DND-41 (cell line): ENCODE measurements at places on chromosomes 3 and 15.
A peak's percentile ranks its signal among the peaks of the same experiment; 100 is the strongest.

DNA sequence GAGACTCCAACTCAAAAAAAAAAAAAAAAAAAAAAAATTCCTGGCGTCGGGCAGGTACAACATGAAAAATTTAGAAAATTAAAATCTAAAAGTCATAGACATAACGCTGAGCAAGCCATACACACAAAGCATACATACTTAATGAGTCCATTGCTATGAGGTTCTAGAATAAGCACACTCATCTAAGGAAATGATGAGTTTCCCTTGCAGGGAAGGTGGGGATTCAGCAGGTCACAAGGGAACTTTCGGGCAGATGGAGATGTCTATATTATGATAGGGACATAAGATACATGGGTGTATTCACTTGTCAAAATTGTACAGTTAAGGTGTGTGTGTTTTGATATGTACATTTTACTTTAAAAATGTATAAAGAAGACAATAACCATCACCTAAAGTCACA, 120.2 kb upstream of the LIPC start:
- H3K4me1 ChIP-seq: peaks cover 17% of the 10 kb centered on the region
- no peak overlapping the region for H3K4me3 ChIP-seq
- no peak overlapping the region for H3K27ac ChIP-seq
- DNase-seq: no peak

GRCh38 chr3:29026286-29026685, 254.6 kb upstream of the RBMS3 start:
- no peak for DNase-seq
- no peak overlapping the region for H3K27ac ChIP-seq
- no peak overlapping the region for H3K4me3 ChIP-seq
- H3K4me1 ChIP-seq: no peaks in the 10 kb centered on the region
- no peaks in the 10 kb centered on the region for H3K36me3 ChIP-seq
- H3K27me3 ChIP-seq: no peaks in the 10 kb centered on the region

GRCh38 chr15:40782609-40783227, 12.9 kb downstream of the C15orf62 start:
- peak; percentile 69 for DNase-seq
- no peak overlapping the region for H3K27ac ChIP-seq
- H3K4me3 ChIP-seq: no peak overlapping the region
- H3K4me1 ChIP-seq: peaks cover 16% of the 10 kb centered on the region

GRCh38 chr3:63972987-63973386, 50.3 kb downstream of the PSMD6 start:
- H3K4me1 ChIP-seq: peaks cover 24% of the 10 kb centered on the region
- H3K36me3 ChIP-seq: peaks cover 31% of the 10 kb centered on the region
- no peak overlapping the region for H3K4me3 ChIP-seq
- no peak overlapping the region for H3K27ac ChIP-seq

DNA sequence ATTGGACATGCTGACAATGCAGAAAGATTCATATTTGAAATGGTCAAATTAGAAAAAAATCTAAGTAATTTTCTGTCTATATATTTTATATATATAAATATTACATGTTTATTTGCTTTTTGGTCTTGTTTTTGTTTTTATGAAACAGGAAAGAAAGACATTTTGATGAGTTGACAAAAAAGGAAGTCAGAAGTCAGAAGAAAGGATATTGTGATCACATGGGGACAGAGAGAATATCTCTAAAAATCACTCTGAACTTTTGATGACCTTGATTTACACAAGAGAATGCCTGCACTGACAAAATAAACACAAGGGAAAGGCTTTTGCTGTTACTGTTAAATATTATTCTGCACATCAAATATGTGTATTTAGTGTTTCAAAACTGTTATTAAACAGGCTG, 811.2 kb downstream of the SI start:
- DNase-seq: no peak
- no peaks in the 10 kb centered on the region for H3K36me3 ChIP-seq
- H3K27ac ChIP-seq: no peak overlapping the region
- H3K4me1 ChIP-seq: no peaks in the 10 kb centered on the region

GRCh38 chr15:41438206-41438605, 21.3 kb downstream of the RTF1 start:
- DNase-seq: no peak
- no peaks in the 10 kb centered on the region for H3K27me3 ChIP-seq
- H3K27ac ChIP-seq: no peak overlapping the region
- no peak overlapping the region for H3K4me3 ChIP-seq
- peaks cover 3% of the 10 kb centered on the region; the same call in 1 of the 2 replicates for H3K4me1 ChIP-seq

DNA sequence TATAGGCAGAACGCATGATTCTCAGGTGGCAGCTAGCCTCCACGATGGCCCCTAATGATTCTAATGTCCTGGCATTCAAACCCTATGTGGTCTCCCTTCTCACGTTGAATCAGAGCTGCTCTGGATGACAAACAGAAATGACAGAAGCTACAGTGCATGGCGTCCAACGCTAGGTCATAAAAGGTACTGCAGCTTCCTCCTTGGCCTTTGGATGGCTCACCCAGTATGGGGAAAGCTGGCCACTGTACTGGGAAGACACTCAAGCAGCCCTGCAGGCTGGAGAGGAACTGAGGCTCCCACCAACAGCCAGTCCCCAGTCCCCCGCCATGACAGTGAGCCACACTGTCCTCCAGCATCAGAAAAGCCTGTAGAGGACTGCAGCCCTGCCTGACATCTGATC, 286.3 kb downstream of the FAM43A start:
- H3K4me3 ChIP-seq: no peak overlapping the region
- H3K27me3 ChIP-seq: peaks cover 4% of the 10 kb centered on the region
- H3K27ac ChIP-seq: no peak overlapping the region
- no peak for DNase-seq
- no peaks in the 10 kb centered on the region for H3K4me1 ChIP-seq
- no peaks in the 10 kb centered on the region for H3K36me3 ChIP-seq

- H3K36me3 ChIP-seq: no peaks in the 10 kb centered on the region
- H3K27ac ChIP-seq: no peak overlapping the region
- H3K27me3 ChIP-seq: peaks cover 44% of the 10 kb centered on the region
Measured at GRCh38 chr3:123385001-123385401, 63.9 kb downstream of the ADCY5 start.

- no peaks in the 10 kb centered on the region for H3K27me3 ChIP-seq
- H3K27ac ChIP-seq: no peak overlapping the region
- H3K4me3 ChIP-seq: no peak overlapping the region
- no peaks in the 10 kb centered on the region for H3K36me3 ChIP-seq
Measured at GRCh38 chr3:35064761-35065160, 574.6 kb upstream of the ARPP21 start.

DNA sequence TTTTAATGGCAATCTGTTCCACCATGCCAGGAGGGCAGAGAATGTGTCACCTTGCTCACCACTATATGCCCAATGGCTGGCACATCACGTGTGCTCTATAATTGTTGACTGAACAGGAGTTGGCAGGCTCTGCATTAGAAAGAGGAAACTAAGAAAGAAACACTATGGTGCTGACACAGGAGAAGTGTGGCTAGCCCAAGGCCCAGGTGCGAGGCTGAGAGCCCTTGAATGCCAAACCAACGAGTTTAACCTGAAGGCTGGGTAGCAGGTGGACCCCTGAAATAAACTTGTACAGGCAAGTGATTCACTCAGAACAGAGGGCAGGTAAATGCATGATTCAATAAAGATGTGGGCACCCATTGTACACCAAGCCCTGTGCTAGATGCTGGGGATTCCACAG, 2.4 kb downstream of the CHCHD4 start:
- no peak overlapping the region for H3K27ac ChIP-seq
- H3K36me3 ChIP-seq: peaks cover 43% of the 10 kb centered on the region
- DNase-seq: no peak

DNA sequence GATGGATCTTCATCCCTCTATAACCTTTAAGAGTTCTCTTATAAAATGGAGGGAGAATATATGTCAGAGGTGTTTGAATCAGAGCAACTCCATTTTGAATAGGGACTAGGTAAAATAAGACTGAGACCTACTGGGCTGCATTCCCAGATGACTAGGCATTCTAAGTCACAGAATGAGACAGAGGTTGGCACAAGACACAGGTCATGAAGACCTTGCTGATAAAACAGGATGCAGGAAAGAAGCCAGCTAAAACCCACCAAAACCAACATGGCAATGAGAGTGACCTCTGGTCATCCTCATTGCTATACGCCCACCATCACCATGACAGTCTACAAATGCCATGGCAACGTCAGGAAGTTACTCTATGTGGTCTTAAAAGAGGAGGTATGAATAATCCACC, 211.0 kb downstream of the GBE1 start:
- DNase-seq: no peak
- 0 out of 2 replicates have a peak, but pooled peaks cover 1% of the 10 kb centered on the region for H3K4me1 ChIP-seq
- H3K36me3 ChIP-seq: peaks cover 83% of the 10 kb centered on the region

DNA sequence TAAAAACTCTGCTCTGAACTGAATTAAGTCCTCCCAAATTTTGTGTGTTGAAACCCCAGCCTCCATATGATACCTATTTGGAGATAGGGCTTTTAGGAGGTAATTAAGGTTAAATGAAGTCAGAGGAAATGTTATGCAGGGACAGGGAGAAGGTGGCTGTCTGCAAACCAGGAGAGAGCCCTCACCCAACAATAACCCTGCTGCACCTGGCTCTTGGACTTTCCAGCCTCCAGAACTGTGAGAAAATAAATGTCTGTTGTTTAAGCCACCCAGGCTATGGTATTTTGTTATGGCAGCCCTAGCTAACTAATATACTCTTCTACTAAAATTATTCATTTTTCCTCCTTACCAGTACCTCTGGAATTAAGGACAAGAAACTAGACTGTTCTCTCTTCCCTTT, 79.5 kb downstream of the MEIS2 start:
- H3K27ac ChIP-seq: no peak overlapping the region
- DNase-seq: no peak
- H3K27me3 ChIP-seq: no peaks in the 10 kb centered on the region
- H3K4me1 ChIP-seq: no peaks in the 10 kb centered on the region

DNA sequence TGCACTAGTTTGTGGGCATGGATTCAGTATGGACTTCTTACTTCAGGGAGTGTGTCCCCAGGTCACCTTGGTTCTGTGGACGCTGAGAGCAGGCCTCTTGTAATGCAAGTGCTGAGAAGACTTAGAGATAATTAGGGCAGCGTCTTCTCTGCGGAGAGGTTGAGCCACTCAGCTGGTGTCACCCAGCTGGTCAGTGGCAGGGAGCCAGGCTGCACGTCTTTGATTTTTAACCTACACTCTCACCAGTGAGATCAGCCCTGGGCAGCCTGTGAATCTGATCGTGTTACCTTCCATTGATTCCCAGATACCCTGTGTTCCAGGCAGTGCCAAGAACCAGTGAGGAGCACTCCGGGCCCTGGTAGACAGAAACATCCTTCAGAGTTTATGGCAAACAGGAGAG, 92.6 kb downstream of the SLCO3A1 start:
- no peak overlapping the region for H3K4me3 ChIP-seq
- H3K27ac ChIP-seq: no peak overlapping the region
- H3K36me3 ChIP-seq: no peaks in the 10 kb centered on the region

DNA sequence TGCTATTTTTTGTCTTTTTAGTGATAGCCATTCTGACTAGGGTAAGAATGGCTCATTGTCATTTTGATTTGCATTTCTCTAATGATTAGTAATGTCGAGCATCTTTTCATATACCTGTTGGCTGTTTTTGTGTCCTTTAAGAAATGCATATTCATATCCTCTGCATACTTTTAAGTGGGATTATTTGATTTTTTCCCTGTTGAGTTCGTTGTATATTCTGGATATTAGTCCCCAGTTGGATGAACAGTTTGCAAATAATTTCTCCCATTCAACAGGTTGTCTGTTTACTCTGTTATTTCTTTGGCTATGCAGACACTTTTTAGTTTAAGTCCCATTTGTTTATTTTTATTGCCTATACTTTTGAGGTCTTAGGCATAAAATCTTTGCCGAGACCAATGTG, 30.6 kb downstream of the ASB14 start:
- H3K4me3 ChIP-seq: no peak overlapping the region
- DNase-seq: no peak
- no peaks in the 10 kb centered on the region for H3K27me3 ChIP-seq
- no peak overlapping the region for H3K27ac ChIP-seq
- no peaks in the 10 kb centered on the region for H3K4me1 ChIP-seq

DNA sequence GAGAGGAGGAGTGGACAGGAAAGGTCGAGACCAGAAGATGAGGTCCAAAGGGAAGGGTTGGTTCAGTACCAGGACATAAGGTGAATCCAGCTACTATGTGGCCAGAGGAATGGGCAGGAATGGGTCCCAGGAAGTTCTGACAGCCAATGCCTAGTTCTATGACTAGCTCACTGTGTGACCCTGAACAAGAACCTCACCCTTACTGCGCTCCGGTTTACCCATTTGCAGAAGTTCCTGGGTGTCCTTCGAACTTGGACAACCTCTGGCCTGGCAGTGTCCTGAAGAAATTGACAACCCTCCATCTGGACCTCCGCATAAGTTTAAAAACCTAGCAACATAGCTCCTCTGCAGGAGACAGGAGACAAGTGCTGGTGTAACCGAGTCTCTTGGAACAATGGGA, 12.2 kb upstream of the PSTPIP1 start:
- DNase-seq: no peak
- no peak overlapping the region for H3K4me3 ChIP-seq
- H3K4me1 ChIP-seq: no peaks in the 10 kb centered on the region
- H3K36me3 ChIP-seq: no peaks in the 10 kb centered on the region
- no peaks in the 10 kb centered on the region for H3K27me3 ChIP-seq

DNA sequence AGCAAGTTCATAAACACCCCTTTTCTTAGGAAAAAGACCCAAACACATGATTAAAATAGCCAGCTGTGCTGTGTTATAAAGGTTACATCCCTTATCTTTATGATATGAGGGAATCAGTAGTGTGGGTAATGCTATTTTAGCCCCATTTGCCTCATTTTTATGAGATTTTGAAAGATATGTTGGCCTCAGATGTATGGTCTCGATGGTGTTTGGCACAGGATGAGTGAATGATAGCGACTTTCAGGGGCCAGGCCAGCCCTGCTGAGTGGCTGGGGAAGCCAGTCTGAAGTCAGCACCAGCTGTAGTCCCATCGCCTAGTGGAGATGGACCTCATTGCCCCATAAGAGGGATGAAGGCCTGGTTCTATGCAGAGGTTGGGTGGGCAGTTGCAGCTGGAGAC, 105.0 kb upstream of the HACD2 start:
- H3K36me3 ChIP-seq: no peaks in the 10 kb centered on the region
- no peaks in the 10 kb centered on the region for H3K4me1 ChIP-seq
- no peak overlapping the region for H3K27ac ChIP-seq
- H3K4me3 ChIP-seq: no peak overlapping the region
- no peak for DNase-seq
- H3K27me3 ChIP-seq: peaks cover 18% of the 10 kb centered on the region

GRCh38 chr3:194736896-194737600, 51.4 kb downstream of the FAM43A start:
- no peaks in the 10 kb centered on the region for H3K36me3 ChIP-seq
- no peaks in the 10 kb centered on the region for H3K4me1 ChIP-seq
- no peak for DNase-seq
- peaks cover 45% of the 10 kb centered on the region for H3K27me3 ChIP-seq
- H3K4me3 ChIP-seq: no peak overlapping the region

- no peak overlapping the region for H3K4me3 ChIP-seq
- H3K27ac ChIP-seq: no peak overlapping the region
- H3K27me3 ChIP-seq: no peaks in the 10 kb centered on the region
- H3K36me3 ChIP-seq: no peaks in the 10 kb centered on the region
- peaks cover 19% of the 10 kb centered on the region for H3K4me1 ChIP-seq
- DNase-seq: no peak
Measured at GRCh38 chr15:95948411-95948810, 382.1 kb upstream of the NR2F2 start.
